ENCODE measurements at places on chromosomes 16 and 17.

- DNase-seq: no peak
These were observed 10.1 kb downstream of the DYNC1LI2 start for GRCh38 chr16:66741169-66741900.

DNA sequence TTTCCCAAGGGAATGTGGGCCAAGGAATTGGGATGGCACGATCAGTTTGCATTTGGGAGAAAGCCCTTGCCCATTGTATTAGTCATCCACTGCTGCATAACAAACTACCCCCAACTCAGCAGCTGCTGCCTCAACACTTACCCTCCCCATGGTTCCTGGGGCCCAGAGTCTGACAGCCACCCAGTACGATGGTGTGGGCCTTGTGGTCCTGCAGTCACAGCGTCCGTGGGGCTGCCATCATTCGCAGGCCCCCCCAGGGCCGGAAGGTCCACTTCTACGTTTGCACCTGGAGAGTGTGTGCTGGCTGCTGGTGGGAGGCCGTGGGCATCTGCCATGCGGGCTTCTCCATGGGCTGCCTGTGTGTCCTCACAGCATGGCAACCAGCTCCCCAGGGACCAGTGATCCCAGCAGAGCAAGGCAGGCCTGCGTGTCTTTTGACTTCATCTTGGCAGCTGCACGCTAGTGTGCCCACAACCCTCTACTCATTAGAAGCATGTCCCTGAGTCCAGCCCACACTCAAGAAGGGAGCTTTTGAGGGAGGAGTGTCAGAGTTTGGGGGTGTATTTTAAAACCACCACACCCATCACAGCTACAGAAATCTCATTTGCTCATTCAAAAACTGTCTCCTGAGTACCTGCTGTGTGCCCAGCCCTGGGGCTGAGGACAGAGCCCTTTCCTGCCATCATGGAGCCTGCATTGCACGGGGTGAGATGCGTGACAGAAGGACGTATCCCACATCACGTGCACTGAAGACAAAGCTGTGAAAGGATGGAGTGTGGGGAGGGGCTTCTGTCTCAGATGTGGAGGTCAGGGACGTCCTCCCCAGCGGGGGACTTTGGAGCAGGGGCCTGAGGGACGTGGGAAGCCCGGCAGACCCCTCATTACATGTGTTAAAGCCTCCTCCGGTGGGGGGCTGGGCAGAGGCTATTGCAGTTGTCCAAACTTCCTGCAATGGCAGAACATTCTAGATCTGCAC, 185.0 kb upstream of the ZNF469 start:
- no peak for DNase-seq

- DNase-seq: no peak
These were observed 28.4 kb upstream of the MED13 start for GRCh38 chr17:62093188-62094155.

DNA sequence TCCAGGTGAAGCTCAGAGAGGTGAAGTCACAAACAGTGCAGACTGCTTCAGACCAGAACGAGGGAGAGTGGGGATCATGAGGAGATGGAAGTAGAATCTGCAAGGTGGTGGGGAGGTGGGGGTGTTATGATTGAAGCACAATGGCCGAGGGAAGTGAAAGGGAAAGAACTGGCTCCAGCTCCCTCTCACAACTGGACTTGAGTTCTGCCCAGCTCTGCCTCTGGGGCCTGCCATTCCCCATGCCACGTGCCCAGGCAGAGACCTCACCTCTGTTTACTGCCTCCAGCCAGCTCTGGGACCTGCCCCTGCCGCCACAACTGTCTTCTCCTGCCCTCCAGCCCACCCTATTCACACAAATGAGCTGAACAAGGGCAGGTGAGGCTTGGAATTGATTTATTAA, 2.5 kb downstream of the PNMT start:
- no peak for DNase-seq

DNA sequence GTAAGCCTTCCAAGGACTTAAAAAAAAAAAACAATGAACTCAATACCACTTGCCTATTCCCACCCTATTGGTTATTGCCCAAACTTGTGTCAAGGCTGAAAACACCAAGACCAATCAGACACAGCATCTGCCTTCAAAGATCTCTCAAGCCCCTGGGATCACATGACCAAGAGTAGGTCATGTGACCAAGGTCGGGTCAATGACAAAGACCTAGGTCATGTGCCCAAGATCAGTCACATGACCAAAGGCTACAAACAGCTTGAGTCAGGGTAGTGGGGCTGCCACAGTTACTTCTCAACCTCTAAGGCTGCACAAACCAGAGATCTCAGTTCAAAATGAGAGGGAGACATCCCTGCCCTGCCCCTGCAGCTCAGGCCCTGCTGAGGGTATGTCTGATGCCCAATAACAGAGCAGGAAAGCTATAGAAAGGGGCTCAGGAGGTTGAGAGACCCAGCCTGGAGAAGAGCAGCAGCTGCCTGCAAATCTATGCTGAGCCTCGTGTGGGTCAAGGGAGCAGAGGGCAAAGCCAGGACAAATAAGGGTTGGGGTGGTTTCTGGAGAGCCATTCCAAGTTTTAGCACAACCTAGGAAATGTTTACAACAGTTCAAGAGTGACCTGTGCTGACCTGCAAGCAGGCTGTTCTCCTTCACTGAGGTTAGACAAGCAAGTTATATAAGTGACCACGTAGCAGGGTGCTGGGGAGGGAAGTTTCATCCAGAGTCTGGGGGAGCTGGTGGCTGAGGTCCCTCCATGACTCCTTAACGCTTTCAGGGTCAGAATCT, 48.8 kb downstream of the PIMREG start:
- no peak for DNase-seq

GRCh38 chr16:82146957-82147356, 23.1 kb downstream of the MPHOSPH6 start:
- DNase-seq: no peak

DNA sequence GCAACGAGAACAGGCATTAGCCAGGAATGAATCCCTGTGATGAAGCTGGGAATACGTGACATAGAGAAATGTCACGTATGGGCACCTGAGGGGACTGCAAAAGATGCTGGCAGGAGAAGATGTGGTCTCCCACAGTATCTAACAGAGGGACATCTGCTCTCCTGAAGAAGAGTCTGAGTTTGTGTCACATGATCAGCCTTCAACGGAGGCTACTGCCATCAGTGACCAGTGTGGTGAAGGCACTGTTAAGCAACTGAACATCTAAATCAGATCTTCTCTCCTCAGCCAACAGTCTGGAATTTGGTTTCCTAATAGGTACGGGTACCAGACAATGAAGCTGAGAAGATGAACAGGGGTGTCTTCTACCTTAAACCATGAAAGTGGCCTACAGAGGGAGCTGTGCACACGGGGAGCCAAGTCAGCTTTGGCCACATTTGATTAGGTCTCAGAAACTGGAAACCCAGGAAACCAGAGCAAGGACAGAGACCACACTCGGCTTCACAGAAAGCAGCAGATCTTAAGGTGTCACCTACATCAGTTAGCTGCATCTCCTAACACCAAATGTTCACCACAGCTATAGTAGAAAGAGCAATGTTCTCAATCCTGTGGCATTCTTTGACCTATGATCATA, 41.8 kb downstream of the BRD7 start:
- no peak for DNase-seq

DNA sequence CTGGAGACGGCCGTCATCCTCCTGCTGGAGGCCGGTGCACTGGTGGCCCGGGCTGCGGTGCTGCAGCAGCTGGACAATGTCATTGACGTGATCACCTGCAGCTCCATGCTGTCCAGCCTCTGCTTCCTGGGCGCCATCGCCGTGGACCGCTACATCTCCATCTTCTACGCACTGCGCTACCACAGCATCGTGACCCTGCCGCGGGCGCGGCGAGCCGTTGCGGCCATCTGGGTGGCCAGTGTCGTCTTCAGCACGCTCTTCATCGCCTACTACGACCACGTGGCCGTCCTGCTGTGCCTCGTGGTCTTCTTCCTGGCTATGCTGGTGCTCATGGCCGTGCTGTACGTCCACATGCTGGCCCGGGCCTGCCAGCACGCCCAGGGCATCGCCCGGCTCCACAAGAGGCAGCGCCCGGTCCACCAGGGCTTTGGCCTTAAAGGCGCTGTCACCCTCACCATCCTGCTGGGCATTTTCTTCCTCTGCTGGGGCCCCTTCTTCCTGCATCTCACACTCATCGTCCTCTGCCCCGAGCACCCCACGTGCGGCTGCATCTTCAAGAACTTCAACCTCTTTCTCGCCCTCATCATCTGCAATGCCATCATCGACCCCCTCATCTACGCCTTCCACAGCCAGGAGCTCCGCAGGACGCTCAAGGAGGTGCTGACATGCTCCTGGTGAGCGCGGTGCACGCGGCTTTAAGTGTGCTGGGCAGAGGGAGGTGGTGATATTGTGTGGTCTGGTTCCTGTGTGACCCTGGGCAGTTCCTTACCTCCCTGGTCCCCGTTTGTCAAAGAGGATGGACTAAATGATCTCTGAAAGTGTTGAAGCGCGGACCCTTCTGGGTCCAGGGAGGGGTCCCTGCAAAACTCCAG, 1.1 kb downstream of the MC1R start:
- no peak for DNase-seq

DNA sequence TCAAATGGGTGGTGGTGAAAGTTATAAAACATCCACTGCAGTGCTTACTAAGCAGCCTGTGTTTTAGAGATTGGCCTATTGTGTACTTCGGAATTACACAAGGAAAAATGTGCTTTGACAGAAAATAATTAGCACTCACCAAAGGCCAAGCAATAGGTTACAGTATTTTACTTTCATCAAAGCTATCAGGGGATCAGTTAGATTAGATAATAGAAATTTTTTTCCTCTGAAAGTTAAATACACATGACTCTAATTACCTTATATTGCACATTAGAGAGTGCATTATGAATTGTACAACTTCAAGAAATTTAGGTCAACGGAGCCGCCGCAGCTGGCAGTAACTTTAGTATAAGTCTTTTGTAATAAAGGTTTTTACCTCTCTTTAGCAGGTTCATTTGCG, 232.6 kb downstream of the FTO start:
- no peak for DNase-seq

DNA sequence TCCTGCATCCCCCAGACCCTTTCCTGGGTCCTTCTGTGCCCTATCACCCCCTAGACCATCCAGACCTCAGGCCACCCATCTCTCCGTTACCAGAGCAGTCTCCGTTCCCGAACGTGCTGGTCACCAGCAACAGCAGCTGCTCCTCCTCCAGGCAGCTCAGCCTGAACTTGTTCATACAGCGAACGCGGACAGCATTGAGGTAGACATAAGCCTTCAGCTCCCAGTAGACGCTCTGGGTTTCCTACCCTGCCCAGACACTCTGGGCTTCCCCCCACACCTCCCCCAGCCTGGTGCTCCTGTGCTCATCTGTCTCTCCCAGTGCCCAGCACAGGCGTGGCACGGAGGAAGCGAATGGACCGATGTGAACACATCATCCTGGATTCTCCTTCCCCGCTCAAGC, 41.6 kb upstream of the RNFT1 start:
- DNase-seq: no peak

GRCh38 chr16:11495066-11495407, 91.7 kb downstream of the LITAF start:
- DNase-seq: no peak

- DNase-seq: peak; percentile 12
These were observed 1.4 kb downstream of the TRAF4 start for GRCh38 chr17:28744972-28745785.

- DNase-seq: no peak
These were observed 34.4 kb upstream of the SLC5A10 start for GRCh38 chr17:18917506-18918032.

DNA sequence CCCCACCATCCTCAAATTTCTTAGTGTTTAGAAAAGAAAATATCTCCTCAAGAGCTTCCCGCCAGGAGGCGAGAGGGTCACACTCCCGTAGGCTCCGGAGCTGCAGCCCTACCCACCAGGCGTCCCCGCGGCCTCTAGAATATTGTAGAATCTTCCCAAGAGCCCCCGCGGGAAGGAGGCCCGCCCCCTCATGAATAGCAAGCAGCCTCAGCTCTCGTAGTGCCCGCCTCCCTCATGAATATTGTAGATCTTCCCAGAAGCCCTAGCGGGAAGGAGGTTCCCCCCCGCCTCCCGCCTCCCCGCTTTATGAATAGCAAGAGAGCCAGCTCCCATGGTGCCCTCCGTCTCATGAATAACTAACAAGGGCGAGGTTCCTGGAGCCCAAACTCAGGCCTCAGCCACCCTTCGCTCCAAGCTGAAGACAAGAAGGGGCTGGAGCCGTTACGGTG, at the start of gene FBXO47:
Gene FBXO47 (minus strand): TSS at position 114 of the 449 bp plus-strand sequence. CDS start 4,378 bp downstream, outside the sequence.
- DNase-seq: no peak

GRCh38 chr17:79223953-79224352, 149.3 kb downstream of the ENGASE start:
- DNase-seq: peak; percentile 70

DNA sequence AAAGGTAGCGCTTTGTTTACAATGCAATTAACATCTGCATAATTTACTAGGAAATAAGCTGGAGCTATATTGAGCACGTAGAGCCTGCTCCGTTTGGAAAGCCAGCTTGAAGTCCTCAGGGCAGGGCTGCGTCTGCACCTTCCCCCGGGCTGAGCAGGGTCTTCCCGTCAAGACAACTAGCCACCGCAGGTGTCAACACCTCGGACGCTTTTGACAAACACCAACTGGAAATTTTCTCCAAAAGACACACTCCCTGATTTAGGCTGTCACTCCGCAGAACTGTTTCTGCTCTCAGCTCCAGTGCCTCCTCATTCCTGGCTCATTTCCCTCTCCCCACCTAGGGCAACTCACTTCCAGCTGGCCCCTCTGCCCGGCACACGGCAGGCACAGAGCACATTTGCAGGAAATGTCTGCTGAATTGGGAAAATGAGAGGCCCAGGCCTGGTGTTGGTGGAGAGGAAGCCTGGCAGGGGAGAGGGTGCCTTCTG, 170.3 kb downstream of the MAF start:
- DNase-seq: no peak

GRCh38 chr17:52517176-52517575, 358.7 kb upstream of the CA10 start:
- no peak for DNase-seq

DNA sequence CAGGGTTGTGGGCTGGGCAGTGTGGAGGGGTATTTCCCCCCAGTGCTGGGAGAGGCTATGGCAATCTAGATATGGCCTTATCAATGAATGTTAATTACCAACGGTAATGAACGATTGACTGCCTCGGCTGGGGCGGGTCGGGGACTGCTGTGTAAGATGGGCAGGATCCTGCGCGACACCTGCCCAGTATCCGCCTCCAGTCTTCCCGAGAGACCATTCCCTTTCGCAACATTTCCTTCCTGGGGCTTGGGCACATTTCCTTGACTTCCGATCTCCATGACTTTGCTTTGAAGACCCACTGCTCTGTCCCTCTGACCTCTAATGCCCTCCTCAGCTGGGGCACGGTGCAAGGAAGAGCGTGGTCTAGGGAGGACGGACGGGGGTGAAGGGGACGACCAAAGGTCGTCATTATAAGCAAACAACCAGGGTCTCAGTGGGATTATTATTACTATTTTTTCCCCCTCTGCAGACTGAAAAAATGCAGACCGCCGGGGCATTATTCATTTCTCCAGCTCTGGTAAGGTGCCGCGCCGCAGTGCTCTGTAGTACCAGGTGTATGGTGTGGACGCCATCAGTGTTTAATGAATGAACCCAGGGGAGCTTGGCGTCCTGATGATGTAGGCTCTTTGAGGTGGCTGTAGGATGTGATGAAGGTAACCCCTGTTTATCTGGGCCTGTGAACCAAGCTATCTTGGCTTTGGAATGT, 506 bp downstream of the ATP5MC1 start:
- DNase-seq: no peak

- DNase-seq: no peak
These were observed 127.0 kb upstream of the PMFBP1 start for GRCh38 chr16:72298961-72299360.

Measured in NCI-H524 treated with DMSO at 0.1 percent for 48 hours (cell line).